ENCODE measurements at places on chromosomes 3 and 15.

GRCh38 chr3:89154416-89154815 lies 47.0 kb downstream of the EPHA3 start:
- DNase-seq, result no peak

GRCh38 chr3:166957121-166957520 lies 423.0 kb downstream of the ZBBX start:
- no peak for DNase-seq

- DNase-seq, result no peak
These were observed 107.9 kb downstream of the P3H2 start for GRCh38 chr3:190012784-190013183.

- no peak for DNase-seq
These were observed 3.3 kb downstream of the LYSMD4 start for GRCh38 chr15:99729920-99730319.

- DNase-seq, result no peak
These were observed 19.8 kb downstream of the CFAP92 start for GRCh38 chr3:128973988-128974564.

GRCh38 chr3:119034256-119035013 lies at the start of gene IGSF11:
Gene IGSF11 (minus strand): TSS chr3:119034846. CDS start chr3:119034582, 264 bp downstream.
- DNase-seq, result peak; percentile 94

- DNase-seq, result peak; percentile 29
These were observed 38.8 kb upstream of the CLDN18 start for GRCh38 chr3:137970914-137971831.

DNA sequence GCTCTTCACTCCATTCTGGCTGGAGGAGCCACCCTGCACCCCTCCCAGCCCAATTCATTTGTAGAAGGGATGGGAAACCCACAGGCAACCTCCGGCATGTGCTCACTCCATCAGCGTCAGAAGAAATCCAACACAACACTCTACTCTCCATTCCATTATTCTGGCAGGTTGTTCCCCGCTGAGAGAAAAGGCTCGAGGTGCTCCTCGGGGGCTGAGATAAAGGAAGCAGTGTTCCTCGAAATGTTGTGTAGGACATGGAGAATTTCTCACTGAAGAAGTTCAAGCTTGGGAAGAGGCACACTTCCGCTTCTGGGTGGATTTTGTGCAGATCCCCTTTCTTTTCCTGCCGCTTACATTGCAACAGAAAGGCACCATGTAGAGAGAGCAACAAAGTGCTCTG lies 355.0 kb upstream of the CFAP20DC start:
- no peak for DNase-seq

- no peak for DNase-seq
These were observed 9.6 kb upstream of the ZXDC start for GRCh38 chr3:126485176-126485897.

DNA sequence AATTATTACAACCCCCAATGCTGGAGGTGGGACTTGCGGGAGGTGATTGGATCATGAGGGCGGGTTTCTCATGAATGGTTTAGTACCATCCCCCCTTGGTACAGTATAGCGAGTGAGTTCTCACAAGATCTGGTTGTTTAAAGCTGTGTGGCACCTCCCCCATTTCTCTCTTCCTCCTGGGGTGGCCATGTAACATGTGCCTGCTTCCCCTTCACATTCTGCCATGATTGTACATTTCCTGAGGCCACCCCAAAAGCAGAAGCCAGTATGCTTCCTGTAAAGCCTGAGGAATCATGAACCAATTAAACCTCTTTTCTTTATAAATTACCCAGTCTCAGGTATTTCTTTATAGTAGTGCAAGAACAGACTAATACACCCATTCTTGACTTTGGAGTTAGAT lies 20.3 kb upstream of the PROK2 start:
- no peak for DNase-seq

GRCh38 chr15:48602358-48603122 lies 43.0 kb downstream of the FBN1 start:
- DNase-seq, result no peak

- peak; percentile 22 for DNase-seq
These were observed 74.4 kb downstream of the CD200 start for GRCh38 chr3:112407214-112407887.

- no peak for DNase-seq
These were observed 29.3 kb upstream of the MEF2A start for GRCh38 chr15:99536422-99537040.

GRCh38 chr15:68816158-68816557 lies 4.5 kb downstream of the ANP32A start:
- DNase-seq, result no peak

DNA sequence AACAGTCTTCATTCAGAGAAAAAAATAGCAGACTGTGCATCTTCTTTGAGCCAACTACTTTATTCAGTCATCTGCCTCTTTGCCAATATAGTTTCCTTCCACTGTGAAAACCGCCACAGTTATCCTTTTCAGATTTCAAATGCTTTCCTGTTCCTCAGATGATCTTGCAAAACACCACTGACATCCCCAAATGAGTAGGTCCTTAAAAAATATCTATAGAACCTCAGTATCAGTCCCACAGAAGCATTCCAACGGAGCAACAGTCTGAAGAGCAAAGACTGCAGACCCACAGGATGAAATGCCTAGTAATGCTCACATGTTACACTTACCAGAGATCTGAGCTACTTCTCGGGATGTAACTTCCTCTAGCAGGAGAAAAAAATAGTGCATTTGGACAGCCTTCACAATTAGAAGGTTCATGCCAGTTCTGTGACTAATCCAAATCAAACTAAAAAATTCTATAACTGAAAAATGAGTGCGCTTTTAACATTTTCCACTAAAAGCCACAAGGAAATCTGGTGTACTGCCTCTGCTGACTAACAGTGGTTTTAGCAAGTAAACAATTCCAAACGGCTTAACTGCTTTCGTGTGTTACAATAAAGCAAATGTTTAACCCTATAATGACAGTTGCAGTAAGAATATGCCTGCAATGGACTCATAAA lies at the start of gene ANKRD28:
ANKRD28 (minus strand) TSS at position 338 of the 662 bp plus-strand sequence. CDS start 1,458 bp downstream, outside the sequence.
- DNase-seq, result peak; percentile 49

DNA sequence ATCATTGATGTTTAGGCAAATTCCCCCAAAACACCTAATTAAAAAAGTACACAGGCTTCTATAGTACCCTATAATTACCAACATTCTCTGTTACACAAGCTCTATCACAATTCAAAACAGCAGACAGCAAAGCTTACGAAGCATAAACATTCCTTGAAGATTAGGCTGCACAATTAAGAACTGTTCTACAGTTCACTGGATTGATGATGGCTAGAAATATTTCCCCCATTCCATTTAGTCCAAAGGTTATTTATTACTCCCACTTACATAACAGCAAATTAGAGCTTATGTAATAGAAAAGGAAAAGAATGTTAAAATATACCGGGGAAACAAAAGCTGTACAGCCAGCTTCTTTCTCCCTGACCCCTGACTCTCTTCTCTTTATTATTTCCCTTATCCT lies 49.3 kb downstream of the UACA start:
- no peak for DNase-seq

DNA sequence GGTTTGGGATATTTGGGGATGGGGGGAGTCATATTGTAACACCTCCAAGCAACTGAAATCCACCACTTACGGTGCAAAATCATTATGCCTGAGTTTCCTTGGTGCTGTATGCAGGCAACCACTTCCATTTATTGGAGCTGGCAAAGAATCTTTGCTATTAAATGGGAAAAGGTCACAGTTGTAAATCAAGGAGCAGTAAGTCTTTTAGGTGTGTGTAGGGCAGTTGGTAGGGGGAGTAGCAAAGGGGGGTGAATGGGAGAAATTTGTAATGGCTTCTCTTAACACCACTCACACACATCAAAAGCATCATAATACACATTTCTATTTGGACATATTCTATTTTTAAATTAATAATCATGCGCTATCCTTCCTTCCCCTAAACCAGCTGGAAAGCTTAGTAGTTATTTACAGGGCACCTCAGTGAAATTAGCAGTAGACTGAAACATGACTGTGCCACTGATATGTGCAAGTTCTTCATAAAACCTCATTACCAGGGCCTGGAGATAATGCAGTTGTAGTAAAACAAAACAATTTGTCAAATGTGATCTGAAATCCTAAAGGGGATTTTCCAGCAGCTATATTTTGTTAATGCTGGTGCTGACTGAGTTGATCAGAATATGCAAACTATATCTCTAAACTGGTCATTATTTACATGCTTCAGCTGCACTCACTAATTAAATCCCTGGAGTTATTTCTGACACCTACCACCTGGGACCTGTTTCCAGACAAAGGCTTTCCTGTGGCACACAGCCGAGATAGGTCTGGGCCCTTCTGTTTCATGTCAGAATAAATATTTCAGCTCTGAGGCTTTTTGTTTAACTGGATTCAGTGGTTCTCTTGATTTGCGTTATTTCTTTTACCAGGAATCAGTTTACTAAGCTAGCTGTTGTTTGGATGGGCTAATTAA lies 90.1 kb downstream of the B3GALNT1 start:
- no peak for DNase-seq

DNA sequence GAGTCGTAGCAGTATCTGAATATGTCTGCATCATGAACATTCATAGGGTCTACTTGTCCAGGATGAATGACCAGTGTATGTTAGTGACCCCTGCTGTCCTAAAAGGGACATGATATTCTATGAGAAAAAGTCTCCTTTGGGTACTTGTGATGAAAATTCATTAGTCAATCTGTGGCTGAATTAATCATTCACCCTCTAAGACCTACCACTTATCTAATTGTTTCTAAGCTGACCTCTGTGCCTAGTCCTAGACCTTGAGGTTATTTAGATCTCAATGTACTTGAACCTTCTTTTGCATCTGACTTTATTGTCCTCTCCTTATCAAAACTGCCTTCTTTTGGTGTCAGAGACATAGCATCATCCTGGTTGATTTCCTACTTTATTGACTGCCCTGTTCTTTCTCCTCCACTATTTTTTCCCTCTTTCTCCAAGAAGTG lies 799.3 kb downstream of the DIPK2A start:
- DNase-seq, result no peak

Measured in right kidney (tissue), 9 donors.